ENCODE measurements at places on chromosomes 5 and 9. TPM values are rescaled to one million over a fixed set of nuclear protein-coding genes. Genes with fewer than 3 reads are reported as not detected.

GRCh38 chr9:127494304-127494702, 43.0 kb downstream of the LRSAM1 start:
- no peak for DNase-seq

DNA sequence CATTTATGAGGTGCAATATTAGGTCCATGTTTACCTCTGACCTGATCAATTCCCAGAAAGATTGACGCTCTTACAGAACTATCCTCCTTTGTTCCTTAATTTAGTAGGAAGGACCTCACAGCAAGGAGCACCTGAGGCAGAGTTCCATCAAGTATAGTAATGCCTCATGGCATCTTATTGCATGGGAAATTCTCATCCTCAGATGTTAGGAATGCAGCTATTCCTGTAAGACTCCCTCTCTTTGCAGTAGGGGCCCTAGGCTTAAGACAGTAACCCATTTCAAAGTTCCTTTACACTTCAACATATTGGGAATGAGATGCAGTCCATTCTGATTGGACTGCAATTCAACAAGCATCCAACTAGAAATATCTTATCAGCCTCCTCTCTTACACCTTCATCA, 69.8 kb downstream of the SLCO4C1 start:
- no peak for DNase-seq

GRCh38 chr9:96484521-96484931, 34.6 kb downstream of the HABP4 start:
- no peak for DNase-seq

DNA sequence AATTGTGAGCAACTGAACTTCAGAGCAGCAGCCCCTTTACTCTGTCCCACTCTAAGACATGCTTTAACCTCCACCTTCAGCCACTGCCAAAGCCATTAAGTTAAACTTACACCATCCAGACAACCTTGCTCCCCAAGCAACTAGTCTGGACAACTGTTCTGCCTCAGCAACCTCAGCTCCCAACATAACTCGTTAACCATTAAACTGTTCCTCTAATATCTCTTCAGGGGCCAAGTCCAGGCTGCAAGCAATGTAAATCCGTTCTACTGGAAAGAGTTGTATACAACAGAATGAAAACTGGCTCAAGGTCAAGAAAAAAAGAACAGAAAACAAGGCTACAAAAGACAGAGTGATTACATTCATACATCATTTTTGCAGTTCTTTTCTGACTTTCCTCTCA, 131.7 kb upstream of the TARS1 start:
- DNase-seq = no peak

Gene RLN2
- 0.33 TPM for total RNA-seq

Gene SPAAR
- total RNA-seq = 2.4 TPM

Gene CCDC152
- 1.1 TPM for total RNA-seq

GRCh38 chr5:15142458-15142857, 270.9 kb upstream of the ANKH start:
- DNase-seq = no peak

Gene OR1Q1
- not detected for total RNA-seq

DNA sequence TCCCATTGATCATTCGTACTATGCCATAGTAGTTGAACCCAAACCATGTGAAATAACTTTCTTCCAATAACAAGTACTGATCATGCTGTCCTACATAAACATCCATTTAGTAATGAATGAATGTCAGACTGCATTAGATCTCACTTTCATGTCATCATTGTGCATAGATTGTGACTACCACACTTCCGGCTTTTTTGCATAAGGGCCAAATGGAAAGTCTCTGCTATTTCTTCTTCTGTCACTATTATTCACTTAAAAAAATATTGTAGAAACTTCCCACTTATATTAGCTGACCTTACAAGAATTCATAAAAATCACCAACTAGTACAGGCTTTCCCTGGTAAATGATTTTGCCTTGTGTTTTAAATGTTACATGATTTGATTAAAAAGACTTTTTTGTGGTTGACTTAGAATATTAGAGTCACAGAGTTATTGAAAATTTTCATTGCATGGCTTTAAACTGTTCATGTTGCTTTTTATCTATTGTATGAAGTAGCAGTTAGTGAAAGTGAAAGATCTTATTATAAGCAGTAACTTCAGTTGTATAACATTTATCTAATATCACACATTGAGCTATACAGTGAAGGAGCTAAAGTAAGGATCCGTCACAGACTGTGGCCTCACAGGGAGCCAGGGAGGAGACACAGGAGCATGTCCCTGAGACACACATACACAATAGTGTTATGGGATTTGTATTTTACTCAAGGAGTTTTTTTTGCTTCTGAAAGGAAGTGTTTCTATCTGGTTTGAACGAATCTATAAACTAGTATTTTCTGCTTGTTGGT, 33.9 kb downstream of the LMNB1 start:
- DNase-seq = no peak

DNA sequence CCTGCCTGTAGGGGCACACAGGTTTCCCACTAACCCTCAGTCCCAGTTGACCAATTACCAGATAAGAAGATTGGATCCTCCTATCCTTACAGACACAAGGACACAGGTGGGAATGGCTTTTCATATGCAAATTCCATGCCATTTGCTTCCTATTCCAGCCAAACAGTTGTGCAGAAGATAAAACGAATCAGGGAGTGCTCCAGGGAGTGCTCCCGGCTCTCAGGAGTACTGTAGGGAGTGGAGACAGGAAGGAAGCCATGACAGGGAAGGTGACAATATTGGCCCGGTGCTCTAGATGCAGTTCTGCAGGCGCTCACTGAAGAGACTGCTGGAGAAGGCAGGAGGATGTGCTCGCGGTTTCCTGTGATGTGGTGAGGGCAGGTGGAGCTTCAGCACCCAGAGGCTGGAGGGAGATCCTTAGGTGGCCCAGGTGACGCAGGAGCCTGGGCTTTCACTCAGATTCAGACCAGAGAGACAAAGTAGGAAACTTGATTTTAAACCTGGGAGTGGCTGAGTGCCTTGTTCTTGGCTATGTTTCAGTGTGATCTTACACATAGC, 260.0 kb downstream of the AUH start:
- DNase-seq = no peak

Gene SPINK6
- not detected for total RNA-seq

- no peak for DNase-seq
These were observed 57.5 kb downstream of the HMGCS1 start for GRCh38 chr5:43255704-43256103.

- no peak for DNase-seq
These were observed 50.5 kb downstream of the GADD45G start for GRCh38 chr9:89655056-89655989.

DNA sequence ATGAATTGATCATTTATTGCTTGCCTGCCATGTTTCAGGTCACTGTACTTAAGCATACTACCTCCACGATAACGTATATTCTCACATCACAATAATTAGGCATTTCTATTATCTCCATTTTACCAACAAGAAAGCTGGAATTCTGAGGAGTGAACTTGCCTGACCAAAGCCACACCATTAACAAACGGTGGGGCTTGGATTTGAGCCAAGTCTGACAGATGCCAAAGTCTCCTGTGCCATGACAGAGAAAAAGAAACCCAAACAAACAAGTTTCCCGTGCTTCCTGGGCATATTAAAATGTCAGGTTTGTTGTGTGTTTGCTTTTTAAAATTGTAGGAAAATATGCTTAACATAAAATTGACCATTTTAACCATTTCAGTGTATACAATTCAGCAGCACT, 40.8 kb upstream of the KCNV2 start:
- DNase-seq = no peak

GRCh38 chr9:131277910-131278701, 1.8 kb upstream of the FAM78A start:
- DNase-seq = peak; percentile 72

- no peak for DNase-seq
These were observed 220.1 kb upstream of the MSX2 start for GRCh38 chr5:174504266-174504726.

DNA sequence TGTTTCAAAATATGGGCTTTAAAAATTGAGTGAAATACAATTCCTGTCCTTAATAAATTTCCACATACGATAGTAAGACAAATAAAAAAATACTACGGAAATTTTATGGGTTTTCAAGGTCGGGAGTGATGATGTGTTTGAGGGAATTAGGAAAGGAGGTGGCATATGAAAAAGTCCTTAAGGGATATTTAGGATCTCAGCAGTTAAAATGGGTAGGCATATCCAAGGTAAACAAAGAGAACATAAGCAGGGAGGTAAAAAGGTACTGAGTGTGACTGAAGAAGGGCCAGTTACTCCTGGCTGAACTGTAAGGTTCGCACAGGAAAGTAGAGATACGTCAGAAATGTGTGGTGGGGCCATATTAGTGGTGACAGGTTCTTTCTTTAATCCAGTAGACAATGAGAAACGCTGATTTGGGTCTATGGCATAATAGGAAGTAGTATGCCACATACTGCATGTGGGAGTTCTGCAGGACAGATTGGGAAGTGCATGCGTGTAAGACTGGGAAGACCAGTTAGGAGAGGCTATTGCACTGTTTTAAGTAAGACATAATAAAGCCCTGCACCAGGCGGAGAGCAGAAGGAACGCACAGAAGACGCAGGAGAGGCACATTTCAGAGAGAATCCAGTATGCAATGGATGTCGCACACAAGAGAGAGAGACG, 937 bp upstream of the HMGCR start:
- DNase-seq = no peak

Gene NXNL2
- total RNA-seq = 0.09 TPM

- DNase-seq = no peak
These were observed 62.9 kb upstream of the BARX1 start for GRCh38 chr9:94017939-94018531.

DNA sequence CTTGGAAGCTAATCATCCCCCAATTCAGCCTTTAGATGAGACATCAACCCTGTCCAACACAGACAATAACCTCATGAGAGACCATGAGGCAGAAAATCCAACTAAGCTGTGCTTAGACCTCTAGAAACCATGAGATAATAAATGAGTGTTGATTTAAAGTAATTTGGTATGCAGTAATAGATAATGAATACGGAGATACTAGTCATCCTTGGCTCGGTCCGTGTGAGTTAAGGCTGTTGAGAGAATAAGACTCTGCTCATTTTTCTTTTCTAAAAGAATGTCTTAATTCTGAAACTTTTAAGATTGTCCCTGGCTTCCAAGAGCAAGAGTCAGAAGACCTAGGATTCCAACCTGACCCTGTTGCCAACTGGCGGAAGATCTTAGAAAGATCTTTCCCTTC, 6.1 kb downstream of the TNC start:
- DNase-seq = no peak

DNA sequence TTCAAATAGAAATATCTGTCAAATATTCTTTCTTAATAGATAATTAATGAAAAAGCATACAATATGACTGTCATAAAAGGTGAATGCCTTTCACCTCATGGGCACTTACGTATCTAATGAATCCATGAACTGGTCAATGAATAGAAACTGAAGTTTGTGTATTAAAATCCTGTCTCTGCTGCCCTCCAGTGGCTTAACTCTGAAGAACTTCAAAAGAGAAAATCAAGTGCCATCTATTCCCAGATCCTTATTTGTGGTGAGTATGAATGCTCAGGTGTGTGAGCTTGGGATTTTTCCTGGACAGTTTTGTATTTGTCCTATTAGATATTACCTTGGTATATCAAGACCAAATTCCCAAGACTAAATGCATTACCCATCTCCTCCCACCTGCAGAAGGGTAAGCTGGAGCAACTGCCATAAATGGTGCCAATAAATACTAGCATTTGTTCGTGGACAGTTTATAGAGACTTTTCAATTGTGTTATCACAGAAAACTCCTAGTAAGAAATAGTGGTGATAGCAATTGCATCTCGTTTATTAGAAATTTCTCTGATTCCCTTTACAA, 44.0 kb upstream of the SVEP1 start:
- DNase-seq = no peak

- no peak for DNase-seq
These were observed 138.0 kb downstream of the ADCY2 start for GRCh38 chr5:7533941-7534340.

Gene GCNT4
- 0.51 TPM for total RNA-seq

GRCh38 chr9:93225417-93225816, 41.5 kb downstream of the WNK2 start:
- DNase-seq = no peak

- DNase-seq = no peak
These were observed 320.9 kb downstream of the CDK5RAP2 start for GRCh38 chr9:120259100-120259499.

Gene EGR1
- total RNA-seq = 6.1 TPM

Gene OR13C8
- total RNA-seq = not detected

GRCh38 chr5:156481741-156482140, 154.8 kb downstream of the SGCD start:
- DNase-seq = no peak

- peak; percentile 81 for DNase-seq
These were observed 3.9 kb downstream of the TEX53 start for GRCh38 chr9:114653556-114654159.

DNA sequence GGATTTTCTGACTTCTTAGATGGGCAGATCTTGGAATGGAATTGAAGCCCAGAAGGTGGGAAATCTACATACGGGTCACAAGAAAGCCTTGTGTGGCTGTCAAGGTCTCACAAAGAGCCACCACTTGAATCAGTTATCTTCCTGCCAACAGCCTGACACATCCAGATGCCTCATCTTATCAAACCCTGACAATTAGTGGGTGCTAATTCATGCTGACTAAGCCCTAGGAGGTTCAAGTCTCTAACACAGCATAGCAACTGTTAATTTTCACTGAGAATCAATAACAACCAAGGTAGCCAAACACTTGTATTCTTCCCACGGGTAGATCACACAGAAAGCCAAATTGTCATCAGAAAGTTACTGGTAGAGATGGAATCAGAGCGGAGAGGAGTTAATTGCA, 222.2 kb downstream of the TMEM167A start:
- no peak for DNase-seq

Gene LRRC19
- 2.0 TPM for total RNA-seq

DNA sequence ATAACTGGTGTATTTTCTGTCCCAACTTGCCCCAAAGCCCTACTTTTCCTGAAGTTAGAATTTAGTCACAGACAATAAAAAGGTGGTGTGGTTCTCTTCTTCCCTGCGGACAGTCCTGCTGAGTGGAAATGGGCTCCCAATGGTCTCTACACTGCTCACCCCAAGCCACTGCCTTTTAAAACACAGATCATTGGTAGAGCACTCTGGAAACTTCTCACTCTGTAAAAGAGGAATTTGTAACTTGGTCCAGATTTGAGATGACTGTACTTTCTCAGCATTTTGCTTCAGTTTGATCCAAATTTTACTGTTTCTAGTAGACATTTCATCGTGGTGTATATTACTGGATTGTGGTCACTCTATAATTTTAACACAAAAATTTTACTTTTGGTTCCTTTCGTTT, 80.3 kb upstream of the ROR2 start:
- DNase-seq = no peak
